ENCODE measurements at places on chromosomes 12 and 14.

DNA sequence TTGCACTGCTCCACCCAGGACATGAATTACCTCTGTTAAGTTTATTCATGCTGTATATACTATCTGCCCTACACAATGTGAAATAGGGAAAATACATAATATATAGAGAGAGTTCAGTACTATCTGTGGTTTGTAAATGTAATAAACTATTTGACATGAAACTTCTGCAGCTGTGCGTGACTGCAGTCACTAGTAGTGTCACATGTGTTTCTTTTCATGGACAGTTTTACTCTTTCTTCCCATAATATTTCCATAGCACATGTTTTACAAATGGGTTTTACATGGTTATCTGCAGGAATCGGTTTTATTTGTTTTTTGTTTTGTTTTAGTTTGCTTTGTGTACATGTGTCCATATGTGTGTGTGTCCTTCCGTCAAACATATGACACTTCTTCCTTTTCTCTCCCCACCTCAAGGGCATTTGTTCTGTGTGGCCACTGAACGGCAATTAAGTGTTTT is 1644.1 kb upstream of the FLRT2 start:
- no peak for DNase-seq

GRCh38 chr12:50353404-50353803 is 43.0 kb downstream of the FAM186A start:
- no peak for DNase-seq

GRCh38 chr14:57382283-57382682 is 8.1 kb upstream of the NAA30 start:
- DNase-seq, result no peak

DNA sequence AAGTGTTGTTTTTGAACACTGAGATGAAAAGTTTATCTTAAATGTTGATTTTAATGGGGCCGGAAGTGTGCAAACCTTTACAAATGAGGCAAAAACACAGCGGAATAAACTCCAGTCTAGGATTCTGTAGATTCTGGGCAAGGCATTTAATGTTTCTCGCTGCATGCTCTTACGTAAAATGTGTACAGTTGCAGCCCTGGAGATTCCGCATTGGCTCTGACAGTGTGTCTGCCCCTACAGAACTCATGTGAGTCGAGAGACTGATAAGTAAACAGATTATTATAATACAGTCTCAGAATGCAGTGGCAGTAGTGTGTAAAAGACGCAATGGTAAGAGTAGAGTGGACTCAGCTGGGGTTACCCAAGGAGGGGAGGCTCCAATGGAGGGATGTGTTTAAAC is 33.6 kb downstream of the LRRK2 start:
- no peak for DNase-seq

Measured in hypothalamus (tissue), 51 donors.